ENCODE measurements at places on chromosomes 13 and 19.

DNA sequence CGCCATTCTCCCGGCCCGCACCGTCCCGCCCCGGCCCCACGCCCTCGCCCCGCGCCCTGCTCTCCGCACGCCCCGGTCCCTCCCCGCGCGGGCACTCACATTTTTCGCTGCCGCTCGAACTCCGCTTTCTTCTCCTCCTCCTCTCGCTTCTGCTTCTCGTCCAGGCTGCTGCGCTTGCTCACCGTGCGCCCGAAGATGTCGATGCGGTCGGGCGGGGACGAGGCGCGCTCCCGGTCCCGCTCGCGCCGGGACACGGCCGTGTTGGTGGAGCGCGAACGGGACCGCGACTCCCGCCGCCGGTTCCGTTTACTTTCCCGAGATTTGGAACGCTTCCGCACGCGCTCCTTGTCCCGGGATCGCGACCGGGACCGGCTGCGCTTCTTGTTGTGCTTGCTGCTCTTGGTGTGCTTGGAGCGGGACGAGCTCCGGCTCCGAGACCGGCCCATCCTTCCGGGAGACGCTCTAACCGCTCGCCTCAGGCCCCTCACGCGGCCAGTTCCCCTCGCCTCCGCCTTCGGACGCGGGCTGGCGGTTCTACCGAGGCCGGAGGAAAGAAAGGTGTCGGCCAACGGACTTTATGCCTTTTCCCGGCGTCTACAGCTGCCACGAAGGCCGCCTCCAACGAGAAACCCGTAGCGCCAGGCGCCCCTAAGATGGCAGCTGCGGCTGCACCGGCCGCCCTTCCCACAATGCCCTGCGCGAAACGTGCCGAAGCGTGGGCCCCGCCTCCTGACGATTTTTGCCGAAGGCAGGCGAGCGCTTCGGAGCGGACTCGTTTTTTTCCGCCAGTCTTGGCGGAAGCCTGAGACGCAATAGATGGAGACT, at the start of gene ARGLU1:
ARGLU1 (minus strand) TSS at position 664 of the 825 bp plus-strand sequence; CDS start at position 446, 218 bp downstream.
- DNase-seq = peak; percentile 95

- no peak for DNase-seq
These were observed 89.7 kb downstream of the STARD13 start for GRCh38 chr13:33195693-33196464.

DNA sequence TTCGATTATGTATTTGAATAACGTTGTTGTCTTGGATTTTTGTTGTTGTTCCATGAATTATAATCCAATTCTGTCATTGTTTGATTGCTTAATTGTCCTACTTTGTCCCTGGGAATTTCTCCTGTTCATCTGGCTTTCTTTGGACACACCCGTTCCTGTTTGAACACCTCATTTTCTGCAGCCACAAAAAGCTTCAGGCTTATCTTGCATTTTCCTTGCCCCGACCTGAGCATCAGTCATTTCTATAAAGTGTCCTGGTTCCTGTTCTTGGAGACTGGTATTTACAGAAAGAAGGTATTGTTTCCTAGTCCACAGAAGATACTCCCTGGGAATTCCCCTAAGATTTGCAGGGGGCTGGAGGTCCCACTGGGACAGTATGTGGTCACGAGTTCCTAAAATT, 731.8 kb upstream of the ARGLU1 start:
- DNase-seq = peak; percentile 55

DNA sequence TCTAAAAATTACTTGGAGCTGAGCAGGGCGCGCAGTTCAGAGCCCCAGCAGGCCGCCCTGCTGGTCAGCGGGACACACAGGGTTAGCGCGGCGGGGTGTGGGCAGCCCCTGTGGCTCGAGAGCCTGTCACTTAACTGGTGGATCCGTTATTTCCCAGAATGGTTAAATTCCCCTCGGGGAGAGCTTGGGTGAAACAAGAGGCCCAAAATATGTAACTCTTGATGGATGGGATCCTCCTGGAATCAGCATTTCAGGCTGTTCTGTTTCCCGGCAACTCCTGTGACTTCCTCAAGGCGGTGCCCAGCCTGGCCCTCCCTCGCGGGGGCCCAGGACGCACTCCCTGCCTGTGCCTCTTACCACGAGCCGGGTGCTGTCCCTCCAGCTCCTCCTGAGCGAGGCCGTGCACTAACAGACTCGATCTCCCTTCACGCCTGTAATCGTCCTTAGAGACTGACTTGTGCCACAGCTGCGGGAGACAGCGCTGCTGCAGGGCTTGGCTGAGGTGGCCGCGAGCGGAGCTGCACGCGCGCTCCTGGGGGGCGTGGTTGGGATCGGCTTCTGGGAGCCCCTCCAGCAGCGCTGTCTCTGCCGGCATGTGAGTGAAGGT, 9.7 kb downstream of the PTBP1 start:
- DNase-seq = no peak

DNA sequence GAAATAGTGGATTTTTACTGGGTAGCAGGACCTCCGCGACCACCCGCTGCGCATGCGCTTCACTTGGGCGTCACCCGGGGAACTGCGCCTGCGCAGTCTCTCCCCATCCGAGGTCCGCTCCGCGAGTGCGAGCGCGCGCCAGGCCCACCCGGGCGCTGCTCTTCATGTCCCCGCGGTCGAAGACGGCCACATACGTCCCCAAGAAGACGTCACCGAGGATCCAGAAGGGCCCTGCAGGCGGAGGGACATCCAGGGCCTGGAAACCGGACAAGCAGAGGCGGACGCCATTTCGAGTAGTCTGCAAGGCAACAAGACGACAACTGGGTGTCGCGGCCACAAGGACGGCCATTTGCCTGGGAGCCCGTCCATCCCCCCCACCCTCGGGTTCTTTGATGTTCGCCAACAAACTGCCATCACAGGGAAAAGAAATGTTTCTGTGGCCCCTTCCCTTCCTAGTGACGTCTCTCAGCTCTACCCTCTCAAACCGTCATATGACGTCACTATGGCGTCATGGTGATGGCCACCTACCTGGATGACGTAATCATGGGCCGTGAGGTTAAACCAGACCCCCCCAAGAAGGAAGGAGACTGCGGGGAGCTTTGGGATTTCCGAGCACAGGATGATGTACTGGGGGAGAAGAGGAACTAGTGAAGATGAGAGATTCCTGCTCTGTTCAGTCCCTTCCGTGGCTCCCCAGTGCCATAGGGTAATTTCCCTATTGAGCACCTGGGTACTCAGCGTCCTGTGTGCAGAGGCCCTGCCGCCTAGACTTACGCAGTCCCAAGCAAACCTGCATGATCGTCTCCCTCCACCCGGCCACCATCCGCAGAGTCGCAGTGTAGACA, 6.7 kb downstream of the NAPSA start:
- no peak for DNase-seq

DNA sequence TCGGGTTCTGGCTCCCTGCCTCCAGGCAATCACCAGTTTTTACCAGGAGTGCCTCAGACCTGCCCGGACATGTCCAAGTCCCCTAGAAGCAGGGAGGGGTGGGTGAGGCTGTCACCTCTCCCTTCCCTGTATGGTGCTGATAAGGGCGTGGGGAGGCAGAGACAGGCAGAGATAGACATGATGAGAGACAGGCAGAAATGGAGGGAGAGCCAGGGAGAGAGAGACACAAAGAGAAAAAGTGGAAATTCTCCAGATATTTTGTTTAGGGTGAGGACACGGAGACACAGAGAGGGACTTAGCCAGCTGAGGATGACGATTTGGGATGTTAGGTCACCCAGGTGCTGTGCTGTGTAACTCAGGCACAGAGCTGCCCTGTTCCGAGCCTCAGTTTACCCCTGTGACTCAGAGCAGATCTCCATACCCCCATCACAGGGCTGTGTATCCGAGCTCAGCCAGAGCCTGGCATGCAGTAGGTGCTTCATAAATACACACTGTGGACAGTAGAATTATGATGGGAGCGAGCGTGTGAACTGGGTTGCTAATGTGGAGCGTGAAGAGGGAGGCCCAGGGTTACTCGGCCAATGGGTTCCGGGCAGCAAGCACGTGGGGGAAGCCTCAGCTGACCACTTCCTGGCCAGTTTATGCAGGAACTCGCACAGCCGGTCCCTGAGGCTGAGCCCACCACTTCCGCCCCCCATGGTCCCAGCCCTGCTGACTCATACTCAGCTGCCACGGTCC, 11.9 kb upstream of the GDF15 start:
- peak; percentile 99 for DNase-seq

GRCh38 chr13:39777021-39777420, 121.6 kb downstream of the COG6 start:
- no peak for DNase-seq

DNA sequence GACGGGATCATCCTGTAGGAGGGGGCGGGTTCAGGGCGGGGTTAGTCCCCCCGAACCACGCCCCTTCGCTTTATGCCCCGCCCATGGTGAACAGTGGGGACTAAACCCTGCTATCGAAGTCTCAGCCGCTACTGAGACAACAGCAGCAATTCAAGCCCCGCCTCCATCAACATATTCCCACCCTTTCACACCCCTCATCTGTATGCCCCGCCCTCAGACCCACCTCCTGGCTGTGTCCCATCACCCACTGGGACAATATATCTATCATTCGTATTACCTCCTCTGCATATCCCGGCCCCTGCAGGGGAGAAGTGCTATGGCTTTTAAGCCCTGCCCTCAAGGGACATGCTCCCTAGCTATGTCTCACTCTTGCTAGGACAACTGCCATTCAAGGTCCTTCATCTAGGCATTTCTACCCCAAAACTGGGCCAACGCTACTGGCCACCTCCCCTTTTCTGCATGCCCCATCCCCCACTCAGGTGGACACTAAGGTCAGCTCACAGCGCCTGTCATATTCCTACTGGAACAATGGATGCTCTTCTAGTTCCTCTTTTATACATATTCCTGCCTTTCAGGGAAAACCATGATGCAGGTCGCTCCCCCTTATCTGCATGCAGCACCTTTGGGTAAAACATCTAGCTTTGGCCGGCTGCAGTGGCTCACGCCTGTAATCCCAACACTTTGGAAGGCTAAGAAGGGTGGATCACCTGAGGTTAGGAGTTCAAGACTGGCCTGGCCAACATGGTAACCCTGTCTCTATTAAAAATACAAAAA, 11.9 kb downstream of the LRFN1 start:
- DNase-seq = peak; percentile 85

- DNase-seq = peak; percentile 28
These were observed 35.6 kb upstream of the PEPD start for GRCh38 chr19:33557196-33557595.

DNA sequence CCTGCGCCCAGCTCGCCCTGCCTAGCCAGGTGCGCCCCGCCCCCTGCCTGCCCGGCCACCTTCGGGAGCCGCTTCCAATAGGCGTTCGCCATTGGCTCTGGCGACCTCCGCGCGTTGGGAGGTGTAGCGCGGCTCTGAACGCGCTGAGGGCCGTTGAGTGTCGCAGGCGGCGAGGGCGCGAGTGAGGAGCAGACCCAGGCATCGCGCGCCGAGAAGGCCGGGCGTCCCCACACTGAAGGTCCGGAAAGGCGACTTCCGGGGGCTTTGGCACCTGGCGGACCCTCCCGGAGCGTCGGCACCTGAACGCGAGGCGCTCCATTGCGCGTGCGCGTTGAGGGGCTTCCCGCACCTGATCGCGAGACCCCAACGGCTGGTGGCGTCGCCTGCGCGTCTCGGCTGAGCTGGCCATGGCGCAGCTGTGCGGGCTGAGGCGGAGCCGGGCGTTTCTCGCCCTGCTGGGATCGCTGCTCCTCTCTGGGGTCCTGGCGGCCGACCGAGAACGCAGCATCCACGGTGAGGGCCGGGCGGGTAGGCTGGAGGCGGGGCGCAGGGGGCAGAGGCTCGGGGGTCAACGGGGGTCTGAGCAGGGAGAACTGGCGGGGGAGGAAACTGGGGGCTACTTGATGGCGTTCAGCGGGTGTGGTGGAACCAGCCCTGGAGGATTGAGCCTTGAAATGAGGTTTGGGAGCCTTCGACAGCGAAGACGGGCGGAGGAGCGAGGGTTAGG, at the start of gene SPINT2:
SPINT2 (plus strand) TSS at position 88 of the 727 bp plus-strand sequence; CDS start at position 408, 320 bp downstream.
- peak; percentile 90 for DNase-seq

DNA sequence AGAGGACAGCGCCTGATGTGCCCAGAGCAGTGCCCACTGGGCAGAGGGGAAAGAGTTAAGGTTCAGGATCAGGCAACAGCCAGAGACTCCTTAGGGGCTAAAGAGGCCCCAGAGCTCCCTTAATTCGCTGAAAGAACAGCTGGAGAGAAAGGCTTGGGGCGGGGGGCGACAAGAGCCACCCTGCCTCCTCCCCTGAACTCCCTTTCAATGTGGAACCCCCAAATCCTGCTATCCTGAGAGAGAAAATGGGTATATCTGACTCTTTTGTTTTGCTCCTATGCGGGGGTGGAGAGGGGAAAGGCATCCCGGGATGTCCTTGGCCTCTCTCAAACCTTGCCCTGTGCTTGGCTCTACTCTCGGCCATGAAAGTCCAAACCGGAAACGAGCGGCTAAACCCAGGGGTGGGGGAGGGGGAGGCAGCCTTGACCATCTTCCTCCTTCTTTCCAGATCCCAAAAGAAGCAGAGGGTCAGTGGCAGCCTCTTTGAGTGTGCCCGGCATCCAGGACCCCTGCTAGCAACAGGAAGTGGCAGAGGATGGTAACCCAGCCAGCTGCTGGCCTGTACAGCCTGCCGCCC, 4.7 kb downstream of the PRKACA start:
- no peak for DNase-seq

DNA sequence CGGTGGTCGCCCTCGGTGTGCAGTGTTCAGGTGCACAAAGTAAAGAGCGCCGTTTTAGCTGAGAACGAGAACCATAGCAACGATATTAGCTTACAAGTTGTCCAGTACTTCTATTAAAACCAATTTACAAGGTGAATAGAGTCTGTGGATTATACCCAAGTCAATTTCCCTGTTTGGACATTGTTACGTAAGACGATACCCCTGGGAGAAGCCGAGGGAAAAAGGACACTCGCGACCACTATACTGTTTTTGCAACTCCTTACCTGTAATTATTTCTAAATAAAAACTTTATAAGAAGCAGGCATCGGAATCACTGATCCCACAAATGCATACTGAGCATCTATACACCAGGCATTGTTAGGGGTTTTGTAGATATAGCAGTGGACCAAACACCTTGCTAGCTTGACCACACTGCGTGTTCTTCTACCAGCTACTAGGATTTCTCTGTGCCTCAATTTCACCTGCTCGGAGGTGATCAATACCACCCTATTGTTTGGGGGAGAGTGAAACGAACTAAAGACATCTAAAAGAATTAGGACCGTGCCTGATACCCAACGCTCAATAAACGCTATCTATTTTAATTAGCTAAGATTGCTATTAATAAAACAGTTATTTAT, 488 bp upstream of the EEF2 start:
- DNase-seq = no peak

- DNase-seq = no peak
These were observed 325.1 kb downstream of the DCT start for GRCh38 chr13:94154367-94154766.

GRCh38 chr13:80313668-80314256, 27.2 kb downstream of the SPRY2 start:
- DNase-seq = no peak

GRCh38 chr19:40239415-40240226, 13.1 kb upstream of the CCNP start:
- DNase-seq = no peak
